ENCODE measurements at places on chromosomes 5 and 9. TPM values are rescaled to one million over a fixed set of nuclear protein-coding genes. Genes with fewer than 3 reads are reported as not detected.

The SHB gene
- total RNA-seq: 22.2 TPM

The TJP2 gene
- 70.3 TPM for total RNA-seq

The ADGRV1 gene
- total RNA-seq: 4.2 TPM

The SURF4 gene
- total RNA-seq: 87.9 TPM

The PCDHB16 gene
- 2.5 TPM for total RNA-seq

DNA sequence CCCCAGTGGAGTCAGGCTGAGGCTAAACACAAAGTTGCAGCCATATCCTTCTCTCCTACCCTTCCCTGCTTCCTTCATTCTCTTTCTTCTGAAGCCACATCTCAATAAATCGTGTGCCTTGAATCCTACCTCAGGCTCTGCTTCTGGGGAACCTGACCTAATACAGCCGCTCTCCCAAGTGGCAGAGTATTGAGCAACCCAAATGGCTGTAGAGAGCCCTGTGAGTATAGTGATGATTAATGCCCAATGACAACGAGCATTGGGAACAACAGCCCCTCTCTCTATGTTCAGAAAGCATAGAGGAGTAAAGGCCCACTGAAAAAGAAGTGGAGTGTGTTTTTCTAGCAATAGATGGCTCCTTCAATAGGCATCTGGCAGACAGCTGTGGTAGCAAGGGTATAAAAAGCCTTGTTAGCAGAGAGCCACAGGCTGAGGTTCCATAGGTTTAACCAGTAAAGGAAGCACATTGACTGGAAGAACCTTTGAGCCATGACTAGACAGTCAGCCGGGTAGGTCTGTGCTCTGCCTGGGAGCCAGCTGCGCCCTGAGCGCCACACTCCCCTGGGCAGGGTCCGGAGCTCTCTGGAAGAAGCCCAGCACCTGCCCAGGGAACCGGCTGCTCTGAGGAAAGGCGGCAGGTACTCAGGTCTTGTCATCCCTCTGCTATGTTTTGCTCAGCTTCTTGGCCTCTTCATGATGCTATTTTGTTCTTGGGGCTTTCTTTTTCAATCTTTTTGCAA, 22.6 kb upstream of the HSPA9 start:
- H3K4me1 ChIP-seq: peaks cover 4% of the 10 kb centered on the region
- DNase-seq: no peak
- no peak overlapping the region for H3K27ac ChIP-seq
- no peaks in the 10 kb centered on the region for H3K27me3 ChIP-seq
